ENCODE measurements at places on chromosomes 2 and 18.
A peak's percentile ranks its signal among the peaks of the same experiment; 100 is the strongest.

DNA sequence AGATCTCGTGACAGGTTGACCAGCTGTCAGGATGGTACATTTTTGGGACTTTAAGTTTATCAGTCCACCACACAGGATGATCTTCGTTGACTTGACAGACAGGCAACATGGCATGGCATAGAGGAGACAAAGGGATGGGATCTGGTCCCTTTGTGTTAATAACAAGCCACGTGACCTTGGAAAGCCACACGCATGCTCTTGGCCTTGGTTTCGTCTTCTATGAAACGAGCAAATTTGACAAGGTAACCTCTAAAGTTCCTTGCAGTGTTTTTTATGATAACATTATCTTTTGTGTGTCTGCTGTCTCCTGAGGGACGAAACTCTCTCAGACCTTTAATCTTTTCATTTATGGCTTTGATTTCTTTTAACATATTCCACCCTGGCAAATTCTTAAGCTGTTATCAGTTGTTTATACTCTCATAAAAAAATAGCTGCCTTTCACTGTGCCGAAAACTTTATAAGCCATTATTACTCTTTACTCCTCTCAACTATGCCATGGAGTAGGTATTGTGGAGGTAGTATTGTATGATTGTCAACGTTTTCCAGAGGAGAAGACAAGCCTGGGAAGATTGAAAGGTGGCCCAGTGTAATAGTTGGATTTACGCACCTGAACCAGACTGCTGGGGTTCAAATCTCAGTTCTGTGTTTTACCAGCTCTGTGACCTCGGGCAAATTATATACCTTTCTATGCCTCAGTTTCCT lies 81.3 kb downstream of the MYOM1 start:
- no peak for DNase-seq

DNA sequence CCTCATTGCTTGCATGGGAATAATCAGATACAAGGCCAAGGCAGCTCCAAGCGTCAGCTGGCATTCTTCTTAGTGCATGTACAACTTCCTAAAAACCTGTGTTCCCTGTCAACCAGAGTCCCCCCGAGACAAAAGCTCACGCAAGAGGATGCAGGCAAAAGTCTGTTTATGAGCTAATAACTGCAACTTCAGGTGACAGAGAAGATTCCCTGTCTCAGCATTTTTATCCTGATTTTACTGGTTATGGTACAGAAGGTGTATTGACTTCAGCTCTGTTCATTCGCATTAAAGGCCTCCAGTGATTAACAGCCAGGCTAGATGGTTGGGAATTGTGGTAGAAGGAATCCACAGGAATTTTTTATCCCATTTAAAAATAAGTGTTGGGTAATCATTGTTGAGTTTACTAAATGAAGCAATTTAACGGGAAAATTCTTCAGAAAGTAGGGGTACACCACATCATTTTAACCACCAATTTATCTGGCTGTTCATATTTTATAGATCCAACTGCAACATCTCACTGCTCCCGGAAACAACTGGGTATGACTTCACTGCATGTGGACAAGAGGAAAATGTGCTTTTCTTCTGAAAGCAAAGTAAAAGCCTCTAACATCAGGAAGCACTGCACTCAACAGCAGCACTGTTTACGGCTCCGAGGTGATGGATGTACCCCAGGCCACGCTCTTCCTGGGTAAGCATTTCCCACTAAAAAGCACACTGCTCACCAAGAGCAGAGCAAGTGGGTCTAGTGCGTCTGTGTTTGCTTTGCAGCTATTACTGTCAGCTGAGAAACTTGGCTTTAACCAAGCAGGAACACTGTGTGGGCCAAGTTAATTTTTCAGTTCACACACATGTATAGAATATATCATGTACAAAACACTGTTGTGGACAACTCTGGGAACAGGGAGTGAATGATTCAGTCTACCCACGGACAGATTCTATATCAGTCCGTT lies 31.9 kb downstream of the CCBE1 start:
- DNase-seq = no peak

DNA sequence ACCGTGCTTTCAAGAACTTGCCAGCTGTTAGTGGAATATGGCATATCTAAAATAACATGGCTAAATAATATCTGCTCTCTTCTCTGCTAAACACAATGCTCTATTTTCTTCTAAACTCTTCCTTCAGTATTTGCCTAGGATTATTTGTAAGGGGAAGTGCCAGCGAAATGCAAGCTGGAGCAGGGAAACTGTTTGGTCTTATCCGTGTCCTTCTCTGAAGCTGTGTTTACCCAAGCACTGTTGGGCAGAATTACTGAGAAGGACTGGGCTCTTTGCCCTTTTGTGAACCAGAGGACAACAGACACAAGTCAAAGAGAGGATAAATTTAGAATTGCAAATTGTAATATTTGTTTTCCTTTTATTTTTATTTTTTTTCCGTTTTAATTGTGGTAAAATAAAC lies 23.6 kb downstream of the CPO start:
- DNase-seq = no peak

GRCh38 chr2:37232131-37232933 lies 874 bp downstream of the NDUFAF7 start:
- DNase-seq = peak; percentile 4

DNA sequence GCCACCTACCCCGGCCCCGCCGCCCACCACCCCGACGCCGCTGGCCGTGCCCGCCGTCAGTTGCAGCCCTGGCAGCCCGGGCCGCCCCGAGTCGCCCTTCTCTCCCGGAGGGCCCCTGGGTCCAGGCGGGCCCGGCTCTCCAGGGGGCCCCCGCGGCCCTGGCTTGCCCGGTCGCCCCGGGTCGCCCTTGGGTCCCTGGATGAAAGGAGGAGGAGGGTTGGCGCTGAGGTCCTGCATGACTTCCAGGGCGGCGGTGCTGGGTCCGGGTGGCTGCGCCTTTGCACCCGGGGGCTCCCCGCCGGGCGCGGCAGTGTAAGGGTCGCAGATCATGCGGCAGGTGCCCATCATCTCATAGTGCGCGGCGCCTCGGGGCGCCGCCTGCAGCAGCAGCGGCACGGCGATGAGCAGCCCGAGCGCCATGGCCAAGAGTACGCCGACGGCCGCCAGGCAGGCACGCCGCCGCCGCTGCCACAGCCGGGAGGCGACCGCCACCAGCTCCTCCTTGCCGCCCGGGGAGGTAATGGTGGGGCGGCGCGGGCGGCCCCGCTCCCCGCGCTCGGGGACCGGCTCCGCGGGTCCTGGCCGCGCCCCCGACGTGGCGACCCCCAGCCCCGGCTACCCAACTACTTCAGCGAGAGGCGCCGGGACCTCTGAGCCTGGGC lies 570 bp downstream of the C1QL2 start:
- no peak for DNase-seq

DNA sequence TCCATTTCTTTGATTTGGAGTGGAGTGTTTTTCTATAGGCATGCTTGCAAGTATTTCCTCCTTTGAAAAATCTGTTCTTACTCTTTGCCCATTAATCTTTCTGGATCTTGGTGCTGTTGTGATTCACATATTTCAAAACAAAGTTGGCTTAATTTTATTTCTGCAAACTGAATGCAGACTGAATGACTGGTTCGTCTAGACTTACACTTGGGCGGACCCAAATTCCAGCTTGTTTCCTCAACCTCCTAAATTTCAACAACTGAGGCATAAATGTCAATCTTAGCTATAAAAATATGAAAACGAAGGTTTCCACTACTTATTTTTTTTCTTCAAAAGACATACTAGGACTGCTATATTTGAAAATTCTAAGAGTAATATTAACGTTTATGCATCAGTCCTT lies 59.0 kb downstream of the ANKRD44 start:
- no peak for DNase-seq

- peak; percentile 63 for DNase-seq
Observed at GRCh38 chr2:85750587-85751575, 2.9 kb upstream of the ATOH8 start.

- DNase-seq = no peak
Observed at GRCh38 chr2:64291181-64291580, 147.0 kb upstream of the PELI1 start.

DNA sequence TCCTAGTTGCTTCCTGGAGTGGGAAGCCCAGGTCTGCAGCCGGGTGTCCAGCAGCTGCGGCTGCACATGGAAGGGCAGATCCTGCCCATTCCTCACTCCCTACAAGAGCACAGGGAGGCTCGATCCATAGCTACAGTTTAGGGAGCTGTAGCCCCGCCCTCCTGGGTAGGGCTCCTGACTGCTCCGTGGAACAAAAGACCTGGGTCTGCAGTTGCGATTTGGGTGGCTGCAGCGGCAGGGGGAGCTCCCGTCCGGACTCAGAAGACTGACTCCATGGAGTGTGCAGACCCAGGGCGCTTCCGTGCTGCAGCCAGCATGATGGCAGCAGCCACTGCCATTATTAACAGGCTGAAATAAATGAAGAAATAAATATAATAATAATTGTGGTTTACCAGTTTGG lies 157.3 kb downstream of the CTNNA2 start:
- DNase-seq = no peak

DNA sequence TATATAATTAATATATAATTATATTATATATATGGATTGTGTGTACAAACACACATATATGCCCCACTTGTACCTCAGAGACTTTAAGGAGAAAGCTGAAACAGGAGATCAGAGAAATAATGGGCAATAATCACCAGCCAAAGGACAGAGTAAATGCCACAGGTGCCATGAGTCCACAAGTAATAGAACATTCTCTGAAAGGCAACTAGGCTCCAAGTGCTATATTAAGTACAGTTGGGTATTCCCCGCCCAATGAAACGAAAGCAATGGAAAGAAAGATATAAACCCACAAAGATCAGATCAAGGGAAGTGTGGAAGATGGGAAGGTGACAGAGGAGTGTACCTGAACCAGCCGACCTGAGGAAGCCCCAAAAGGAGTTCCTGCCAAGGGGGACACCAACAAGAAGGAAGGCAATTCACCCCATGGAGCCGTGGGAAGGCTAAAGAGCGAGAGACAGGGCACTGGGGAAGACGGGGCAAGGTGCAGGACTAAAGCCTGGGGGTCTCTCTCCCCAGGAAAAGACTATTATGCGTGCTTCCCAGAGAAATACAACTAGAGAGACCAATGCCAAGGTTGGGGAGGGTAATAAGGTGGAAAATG lies 19.0 kb downstream of the DYM start:
- no peak for DNase-seq

DNA sequence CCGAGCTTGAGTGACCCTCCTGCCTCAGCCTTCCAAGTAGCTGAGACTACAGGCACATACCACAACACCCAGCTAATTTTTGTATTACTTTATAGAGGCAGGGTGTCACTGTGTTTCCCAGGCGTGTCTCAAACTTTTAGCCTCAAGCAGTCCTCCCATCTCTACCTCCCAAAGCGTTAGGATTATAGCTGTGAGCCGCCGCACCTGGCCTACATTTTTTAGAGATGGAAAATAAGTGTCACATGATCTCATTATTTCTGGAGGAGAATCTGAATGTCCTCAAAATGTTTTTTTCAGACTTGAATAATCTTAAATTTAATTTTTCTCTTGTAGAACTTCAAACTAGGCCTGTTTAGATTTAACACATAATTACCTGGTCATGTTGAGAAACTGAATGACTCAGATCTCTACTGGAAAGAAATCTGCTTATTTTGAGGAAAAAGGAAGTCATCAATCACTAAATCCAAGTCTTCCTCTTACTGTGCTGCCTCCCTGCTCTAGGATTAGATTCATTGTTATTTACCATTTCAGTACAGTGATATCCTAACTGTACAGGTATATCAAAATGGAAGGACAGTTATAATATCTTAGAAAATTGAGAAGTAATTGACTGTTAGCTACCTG lies 92.4 kb downstream of the COX7A2L start:
- DNase-seq = no peak

Measured in kidney capillary endothelial cell (primary cell).